Activated T-cell treated with anti-CD3 and anti-CD28 coated beads, Interleukin-2, amount 50 U/mL, for 72 hours (primary cell): ENCODE measurements at places on chromosomes 5 and 9.

DNA sequence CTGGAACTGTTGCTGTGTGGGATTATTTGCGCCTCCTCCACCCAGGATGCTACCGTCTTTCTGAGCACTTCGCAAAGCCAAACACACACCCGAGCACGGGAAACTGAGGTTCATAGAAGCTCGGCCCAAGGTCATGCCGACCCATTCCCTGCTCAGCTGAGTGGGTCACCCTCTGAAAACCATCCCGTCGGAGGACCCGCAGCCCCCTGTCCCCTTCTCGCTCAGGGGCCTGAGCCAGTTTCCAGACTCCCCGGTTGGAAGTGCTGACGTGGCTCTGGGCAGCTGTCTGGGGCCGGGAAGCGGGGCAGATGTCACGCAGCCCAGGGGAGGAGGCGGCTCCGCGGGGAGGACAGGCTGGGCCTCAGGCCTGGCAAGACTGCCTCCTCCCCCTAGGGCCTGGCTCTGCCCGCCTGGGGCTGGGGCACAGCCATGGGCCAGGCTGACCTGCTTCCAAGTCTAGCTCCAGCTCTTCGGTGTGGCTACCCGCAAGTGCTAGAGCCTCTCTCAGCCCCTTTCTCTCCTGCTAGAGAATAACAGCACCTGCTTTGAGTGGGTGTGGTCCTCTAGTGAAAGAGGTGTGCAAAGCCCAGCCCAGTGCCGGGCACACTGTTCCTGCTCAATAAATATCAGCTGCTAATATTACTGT lies 9.9 kb upstream of the CXXC5 start:
- no peak for DNase-seq

GRCh38 chr5:83924171-83924570 lies 203.5 kb upstream of the HAPLN1 start:
- no peak for DNase-seq

GRCh38 chr9:88753691-88754367 lies 218.9 kb downstream of the NXNL2 start:
- DNase-seq: no peak

DNA sequence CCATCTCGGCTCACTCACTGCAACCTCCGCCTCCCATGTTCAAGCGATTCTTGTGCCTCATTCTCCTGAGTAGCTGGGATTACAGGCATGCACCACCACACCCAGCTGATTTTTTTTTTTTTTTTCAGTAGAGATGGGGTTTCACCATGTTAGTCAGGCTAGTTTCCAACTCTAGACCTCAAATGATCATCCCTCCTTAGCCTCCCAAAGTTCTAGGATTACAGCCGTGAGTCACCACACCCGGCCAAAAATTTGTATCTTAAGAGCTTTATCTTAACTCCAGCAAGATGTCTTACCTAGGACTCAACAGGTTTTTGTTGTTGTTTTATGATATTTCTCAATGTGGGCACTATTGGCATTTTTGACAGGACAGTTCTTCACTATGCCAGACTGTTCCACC lies 27.9 kb downstream of the LYRM7 start:
- no peak for DNase-seq

DNA sequence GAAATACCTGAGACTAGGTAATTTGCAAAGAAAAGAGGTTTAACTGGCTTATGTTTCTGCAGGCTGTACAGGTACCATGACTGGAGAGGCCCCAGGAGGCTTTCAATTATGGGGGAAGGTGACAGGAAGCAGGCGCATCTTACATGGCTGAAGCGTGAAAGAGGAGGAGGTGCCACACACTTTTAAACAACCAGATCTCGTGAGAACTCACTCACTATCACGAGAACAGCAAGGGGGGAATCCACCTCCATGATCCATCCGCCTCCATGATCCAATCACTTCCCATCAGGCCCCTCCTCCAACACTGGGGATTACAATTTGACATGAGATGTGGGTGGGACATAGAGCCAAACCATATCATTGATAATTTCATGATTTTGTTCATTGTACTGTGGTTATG lies 2.5 kb upstream of the MED27 start:
- DNase-seq: no peak

GRCh38 chr9:73029346-73029745 lies 76.5 kb upstream of the ALDH1A1 start:
- no peak for DNase-seq

DNA sequence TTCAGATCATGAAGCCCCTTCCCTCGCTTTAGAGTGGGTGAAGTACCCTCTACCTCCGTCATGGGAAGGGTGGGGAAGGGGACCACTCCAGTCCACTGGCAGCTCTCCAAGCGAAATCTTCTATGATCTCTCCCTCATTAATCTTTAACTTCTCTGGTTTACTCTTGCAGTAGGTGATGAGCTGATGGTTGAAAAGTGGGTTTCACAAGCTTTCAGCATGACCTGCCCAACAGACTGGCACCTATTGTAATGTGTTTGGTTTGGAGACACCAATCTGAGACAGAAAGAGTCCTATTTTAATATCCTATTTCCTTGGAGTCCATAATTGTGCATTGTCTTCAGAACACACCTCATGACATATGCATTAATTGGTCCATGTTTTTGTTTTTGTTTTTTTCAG lies 70.8 kb upstream of the TGFBR1 start:
- no peak for DNase-seq

- no peak for DNase-seq
Measured at GRCh38 chr5:168721966-168722365, 142.8 kb upstream of the PANK3 start.

- no peak for DNase-seq
Measured at GRCh38 chr5:94810281-94810680, 191.8 kb downstream of the SLF1 start.

DNA sequence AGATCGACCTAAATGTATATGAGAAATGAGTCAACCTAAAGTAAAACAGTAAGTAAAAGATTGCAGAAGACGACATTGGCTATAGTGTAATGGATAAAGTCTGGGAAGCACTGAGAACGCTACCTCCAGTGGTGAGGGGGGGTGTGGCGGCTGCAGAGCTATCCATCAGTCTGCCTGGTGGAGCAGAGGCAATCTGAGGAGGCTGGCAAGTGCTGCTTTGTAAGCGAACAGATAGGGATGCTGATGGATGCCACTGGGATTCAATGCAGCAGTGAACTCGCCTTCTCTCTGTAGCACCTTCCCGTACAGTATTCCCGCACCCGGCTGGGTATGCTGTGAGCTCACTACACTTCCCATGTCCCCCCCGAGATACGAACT lies 261.5 kb downstream of the NSG2 start:
- no peak for DNase-seq

DNA sequence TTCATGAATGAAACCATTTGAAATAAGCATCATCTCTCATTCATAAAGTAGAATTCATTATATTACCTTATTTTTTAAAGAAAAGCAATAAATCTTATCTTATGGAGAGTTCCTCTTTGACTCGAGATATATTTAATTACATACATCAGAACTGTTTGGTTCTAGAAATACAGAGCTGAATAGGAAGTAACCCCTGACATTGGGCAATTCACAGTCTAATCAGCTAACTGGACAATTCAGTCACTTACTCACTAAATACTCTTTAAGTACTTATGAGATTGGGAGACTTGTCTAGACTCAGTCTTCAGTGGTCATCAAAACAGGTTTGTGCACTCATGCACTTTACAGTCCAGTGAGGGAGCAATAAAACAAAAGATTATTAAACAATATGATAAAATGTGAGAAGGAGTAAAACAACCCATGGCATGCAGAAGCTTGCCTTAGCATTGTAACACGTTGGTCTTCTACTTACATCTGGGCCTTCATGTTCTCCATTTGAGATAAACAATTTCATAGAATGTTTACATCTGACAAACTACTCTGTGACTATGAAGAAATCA lies 11.5 kb upstream of the FBXO38 start:
- DNase-seq: no peak

DNA sequence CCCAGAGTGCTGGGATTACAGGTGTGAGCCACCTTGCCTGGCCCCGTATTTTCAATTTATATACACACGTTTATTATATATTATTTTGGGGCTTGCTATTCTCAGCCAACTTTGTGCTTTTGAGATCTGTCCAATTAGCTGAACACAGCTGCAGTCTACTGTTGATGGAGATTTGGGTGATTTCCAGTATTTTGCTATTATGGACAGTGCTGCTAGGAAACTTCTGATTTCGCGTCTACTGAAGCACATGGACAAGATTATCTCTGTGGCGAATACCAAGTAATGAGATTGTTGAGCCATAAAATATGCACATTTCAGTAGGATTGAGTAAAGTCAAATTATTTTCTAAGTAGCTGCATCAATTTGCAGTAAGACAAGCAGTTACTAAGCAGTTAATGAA lies 1731.2 kb upstream of the CDH6 start:
- DNase-seq: no peak

DNA sequence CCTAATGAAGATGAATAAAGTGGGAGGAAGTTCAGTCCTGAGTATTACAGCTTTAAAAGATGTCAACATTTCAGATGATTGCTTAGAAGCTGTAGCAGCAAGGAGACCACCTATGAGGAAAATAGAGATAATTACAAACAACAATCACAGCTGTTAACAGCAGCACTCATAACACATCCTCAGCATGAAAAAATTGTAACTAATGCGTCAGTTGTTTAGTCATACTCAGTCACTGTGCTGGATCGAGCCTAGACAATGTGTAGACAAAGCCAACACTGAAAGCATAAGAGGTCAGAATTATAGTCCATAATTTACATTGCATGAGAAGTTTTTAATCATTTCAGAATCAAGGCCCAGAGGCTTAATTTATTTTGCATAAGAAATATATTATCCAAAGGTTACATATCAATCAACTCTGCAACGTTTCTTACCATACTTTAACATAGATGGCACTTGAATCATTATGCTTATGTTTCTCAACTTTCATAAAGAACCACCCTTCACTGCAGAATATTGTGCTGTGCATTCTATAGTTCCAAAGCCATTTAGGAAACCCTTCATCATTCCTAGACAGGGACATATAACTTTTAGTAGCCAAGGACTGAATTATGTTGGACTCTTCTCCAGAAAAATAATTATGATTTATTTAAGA lies 60.2 kb upstream of the HAPLN1 start:
- DNase-seq: no peak

DNA sequence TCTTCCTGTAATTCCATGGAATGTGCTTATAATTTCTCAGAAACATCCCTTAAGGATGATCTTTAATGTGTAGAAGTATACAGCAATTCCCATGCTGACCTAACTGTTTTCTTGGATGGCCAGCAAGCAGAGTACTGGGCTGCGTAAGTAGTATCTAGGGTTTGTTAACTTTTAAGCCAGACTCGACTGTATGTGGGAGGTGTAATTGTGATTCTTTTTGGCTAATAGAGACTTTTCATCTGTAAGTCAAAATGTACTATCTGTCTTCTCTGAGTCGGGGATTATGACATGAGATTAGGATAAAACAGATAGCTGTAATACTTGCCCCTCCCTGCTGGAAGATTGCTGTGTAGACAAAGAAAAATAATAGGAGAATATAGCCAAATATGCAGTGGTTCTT lies 169.3 kb downstream of the SGCD start:
- DNase-seq: no peak
